CD4-positive, alpha-beta T cell treated with Interleukin-6 at 100 ng/mL for 8 hours (primary cell): ENCODE measurements at places on chromosomes 5 and 9.

- DNase-seq, result peak; percentile 81
Observed at GRCh38 chr5:150783422-150783928, 4.9 kb downstream of the SMIM3 start.

- DNase-seq, result no peak
Observed at GRCh38 chr9:84379740-84380139, 39.2 kb upstream of the SLC28A3 start.

- no peak for DNase-seq
Observed at GRCh38 chr5:126376443-126376842, 46.8 kb upstream of the GRAMD2B start.

DNA sequence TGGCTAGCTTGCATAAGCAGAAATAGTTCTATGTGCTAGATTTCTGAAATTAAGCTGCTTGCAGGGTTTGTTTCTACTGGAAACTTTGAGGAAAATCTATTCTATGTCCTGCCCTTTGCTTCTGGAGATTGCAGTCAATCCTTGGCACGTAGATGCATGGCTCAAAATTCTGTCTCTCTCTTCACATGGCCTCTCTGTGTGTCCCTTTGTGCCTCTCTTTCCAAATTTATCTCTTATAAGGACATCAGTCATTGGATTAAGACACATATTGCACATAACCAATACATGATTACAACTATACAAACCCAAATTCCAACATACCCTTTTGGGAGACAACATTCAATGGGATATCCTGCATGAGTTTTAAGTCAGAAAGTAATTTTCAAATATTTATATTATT lies 744.3 kb upstream of the CTNND2 start:
- DNase-seq, result no peak

GRCh38 chr5:79395296-79395695 lies 118.6 kb downstream of the HOMER1 start:
- DNase-seq, result no peak

DNA sequence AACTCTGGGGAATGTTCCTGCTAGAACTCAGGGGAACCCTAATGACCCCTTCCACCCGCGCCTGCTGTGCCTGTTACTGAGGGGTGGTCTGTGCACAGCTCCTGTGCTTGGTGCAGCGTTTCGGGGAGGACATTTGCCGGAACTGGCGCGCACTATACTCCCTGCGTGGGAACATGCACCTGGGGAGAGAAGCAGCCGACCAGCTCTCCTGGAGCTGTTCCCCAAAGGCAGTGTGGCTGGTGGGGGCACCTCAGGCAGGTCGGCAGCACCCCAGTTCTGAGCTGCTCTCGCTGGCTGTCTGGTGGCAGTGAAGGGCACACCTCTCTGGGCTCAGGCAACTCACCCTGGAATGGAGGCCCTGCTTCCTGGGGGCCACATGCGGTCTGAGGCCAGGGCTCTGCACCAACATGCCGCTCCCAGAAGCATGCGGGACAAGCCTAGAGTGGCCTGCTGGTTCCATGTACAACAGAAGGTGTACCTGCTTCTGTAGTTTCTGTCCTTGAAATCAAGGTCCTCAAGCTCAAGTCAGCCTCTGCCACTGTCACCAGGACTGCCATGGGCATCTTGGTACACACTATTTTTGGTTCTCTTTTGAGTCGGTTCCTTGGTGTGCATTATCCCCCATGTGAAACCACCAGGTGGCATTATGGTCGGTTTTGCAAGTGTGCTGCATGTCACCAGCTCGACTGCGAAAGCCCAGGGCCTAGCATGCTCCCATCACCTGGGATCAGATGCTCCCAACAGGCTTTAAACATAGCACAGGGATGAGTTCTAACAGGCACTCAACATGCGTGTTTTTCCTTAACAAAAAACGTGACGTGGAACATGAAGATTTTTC lies 7.8 kb upstream of the MRNIP start:
- DNase-seq, result no peak

DNA sequence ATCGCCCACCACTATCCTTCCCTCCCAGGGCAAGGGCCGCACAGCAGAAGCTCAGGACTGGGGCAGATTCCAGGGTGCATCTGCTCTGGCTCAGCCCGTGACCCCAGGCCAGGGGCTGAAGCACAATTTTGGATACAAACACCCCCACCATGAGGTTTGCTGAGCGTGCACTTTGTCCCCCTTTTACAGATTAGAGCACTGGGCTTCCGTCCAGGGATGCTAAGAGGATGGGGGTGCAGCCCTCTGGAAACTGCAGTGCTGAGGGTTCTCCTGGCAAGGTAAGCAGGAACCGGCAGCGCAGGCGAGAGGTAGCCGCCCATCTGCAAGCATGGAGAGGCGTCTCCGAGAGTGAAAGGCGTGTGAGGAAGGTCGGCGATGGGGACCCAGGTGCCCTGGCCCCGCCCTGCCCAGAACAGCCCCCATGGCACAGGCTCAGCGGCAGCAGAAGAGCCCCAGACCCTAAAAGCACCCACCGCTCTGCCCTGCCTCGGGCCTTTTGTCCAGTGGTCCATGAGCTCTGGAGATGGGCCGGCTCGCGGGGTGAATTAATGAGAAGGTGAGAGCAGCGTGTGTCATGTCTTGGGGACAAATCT lies 54.5 kb upstream of the OLFM1 start:
- DNase-seq, result no peak

DNA sequence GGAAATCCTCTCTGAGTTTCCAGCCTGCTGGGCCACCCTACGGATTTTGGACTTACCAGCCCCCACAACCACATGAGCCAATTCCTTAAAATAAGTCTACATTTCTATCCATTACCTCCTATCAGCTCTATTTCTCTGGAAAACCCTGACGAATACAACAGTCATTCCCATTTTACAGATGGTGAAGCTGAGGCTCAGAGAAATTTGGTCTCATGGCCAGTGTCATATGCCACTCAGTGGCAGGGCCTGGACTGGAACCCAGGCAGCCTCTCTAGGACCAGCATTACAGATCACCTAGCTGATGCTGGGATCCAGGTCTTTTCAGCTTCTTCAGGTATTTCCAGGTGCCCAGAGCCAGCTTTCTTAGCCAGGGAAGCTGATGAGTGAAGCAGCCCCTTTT lies 45.0 kb upstream of the SH3PXD2B start:
- no peak for DNase-seq

DNA sequence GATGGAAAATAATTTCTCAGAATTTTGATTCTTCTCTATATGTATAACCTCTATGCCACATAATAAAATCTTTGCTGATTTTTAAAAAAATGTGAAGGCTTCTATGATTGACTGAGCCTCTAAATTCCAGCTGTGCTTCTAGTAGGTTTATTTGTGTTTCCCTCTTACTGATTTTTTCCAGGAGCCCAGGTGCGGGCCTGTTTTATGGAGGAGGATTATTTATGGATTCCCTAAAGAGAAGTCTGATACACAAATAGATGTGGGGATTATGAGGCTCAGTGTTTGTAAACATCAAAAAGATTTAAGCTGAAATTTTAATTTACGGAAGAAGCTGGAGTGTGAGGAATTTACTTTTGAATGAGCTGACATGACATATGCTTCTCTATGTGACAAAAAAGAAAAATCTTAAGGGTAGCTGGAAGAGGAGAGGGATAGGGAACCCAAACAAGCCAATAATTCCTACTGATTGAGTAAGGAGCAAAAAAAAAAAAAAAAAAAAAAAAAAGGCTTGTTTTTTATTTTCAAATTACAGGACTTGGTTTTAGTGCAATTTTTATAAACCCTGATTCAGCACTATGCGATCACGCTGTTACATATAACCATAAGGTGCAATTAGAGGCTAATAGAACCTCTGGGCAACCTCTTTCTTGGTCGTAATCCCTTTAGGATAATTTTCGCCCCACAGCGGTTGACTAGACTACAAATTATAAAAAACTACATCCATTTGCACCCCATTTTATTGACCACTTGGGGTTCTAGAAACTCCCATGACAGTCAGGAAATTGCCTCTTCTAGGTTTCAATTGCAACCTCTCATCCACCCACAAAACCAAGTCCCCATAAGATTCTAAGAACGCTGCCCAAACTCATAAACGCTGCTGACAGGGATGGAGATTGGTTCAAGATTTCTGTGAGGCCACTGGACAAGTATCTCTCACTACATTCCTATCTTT lies 44.4 kb upstream of the RAI14 start:
- DNase-seq, result no peak

DNA sequence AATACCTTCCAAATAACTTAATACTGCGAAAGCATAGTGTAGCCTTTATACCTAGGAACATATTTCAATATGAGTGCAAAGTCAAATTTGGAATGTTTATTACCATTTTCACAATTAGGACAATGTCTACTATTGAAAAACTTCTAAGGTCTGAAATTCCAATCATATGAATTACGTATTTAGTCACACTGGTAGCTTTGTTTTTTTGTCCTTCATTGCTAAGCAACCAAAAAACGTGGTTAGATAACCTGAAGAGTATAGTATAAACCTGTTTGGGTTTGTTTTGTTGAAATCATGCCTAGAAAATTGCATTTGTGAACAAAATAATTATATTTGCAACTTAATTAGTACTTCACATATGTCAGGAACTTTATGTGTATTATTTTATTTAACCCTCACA lies 134.2 kb downstream of the FBXO4 start:
- DNase-seq, result no peak

DNA sequence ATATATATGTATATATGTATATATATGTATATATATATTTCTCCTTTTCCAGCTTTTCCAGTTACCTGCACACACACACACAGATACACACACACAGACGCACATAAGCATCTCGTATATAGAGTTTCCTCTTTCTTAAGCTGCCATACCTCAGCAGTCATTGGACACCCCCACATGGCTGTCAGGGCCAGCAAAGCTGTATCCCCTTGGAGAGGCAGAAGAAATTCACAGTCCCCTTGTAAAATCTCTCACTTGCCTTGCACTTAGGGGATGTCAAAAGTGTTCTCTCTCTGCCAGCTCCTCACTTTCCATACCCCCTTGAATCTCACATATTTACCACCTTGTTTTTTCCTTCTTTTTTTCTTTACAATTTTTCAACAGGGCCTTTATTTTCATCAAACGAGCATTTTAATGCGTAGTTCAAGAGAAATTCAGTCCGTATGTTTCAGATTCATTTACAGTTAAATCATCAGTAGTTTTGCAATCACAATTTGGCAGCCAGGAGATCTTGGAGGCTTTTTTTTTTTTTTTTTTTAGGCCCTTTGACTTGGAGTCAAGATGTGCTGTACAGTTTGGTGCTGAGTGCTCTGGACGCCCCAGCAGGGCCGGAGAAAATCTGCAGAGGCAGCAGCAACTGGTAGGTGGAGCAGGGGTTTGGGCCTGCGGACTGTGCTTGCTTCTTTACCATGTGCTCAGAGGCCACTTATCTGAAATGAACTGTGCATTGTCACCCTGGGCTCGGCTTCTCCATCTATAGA lies 244.9 kb upstream of the KLF4 start:
- DNase-seq, result no peak
